Lung (tissue), 17 donors: ENCODE measurements at places on chromosomes 1 and 21.

- H3K27ac ChIP-seq = no peak overlapping the region
- peak; percentile 97 for DNase-seq
- no peaks in the 10 kb centered on the region for H3K36me3 ChIP-seq
- no peaks in the 10 kb centered on the region for H3K27me3 ChIP-seq
- H3K4me3 ChIP-seq = no peak overlapping the region
Measured at GRCh38 chr1:219120624-219121544, 52.8 kb upstream of the LYPLAL1 start.

- H3K4me1 ChIP-seq = no peaks in the 10 kb centered on the region
- H3K27me3 ChIP-seq = no peaks in the 10 kb centered on the region
- DNase-seq = peak; percentile 40
Measured at GRCh38 chr1:169466259-169467230, 19.2 kb downstream of the SLC19A2 start.

GRCh38 chr1:96538111-96538641 is 183.4 kb upstream of the PTBP2 start:
- no peaks in the 10 kb centered on the region for H3K4me1 ChIP-seq
- no peak overlapping the region for H3K4me3 ChIP-seq
- no peaks in the 10 kb centered on the region for H3K27me3 ChIP-seq
- peak; percentile 80 for DNase-seq
- H3K27ac ChIP-seq = peak overlapping the region; percentile 67

- no peak overlapping the region for H3K27ac ChIP-seq
- H3K4me3 ChIP-seq = no peak overlapping the region
- peak; percentile 53 for DNase-seq
- no peaks in the 10 kb centered on the region for H3K36me3 ChIP-seq
Measured at GRCh38 chr1:167659450-167659849, 29.4 kb downstream of the RCSD1 start.

DNA sequence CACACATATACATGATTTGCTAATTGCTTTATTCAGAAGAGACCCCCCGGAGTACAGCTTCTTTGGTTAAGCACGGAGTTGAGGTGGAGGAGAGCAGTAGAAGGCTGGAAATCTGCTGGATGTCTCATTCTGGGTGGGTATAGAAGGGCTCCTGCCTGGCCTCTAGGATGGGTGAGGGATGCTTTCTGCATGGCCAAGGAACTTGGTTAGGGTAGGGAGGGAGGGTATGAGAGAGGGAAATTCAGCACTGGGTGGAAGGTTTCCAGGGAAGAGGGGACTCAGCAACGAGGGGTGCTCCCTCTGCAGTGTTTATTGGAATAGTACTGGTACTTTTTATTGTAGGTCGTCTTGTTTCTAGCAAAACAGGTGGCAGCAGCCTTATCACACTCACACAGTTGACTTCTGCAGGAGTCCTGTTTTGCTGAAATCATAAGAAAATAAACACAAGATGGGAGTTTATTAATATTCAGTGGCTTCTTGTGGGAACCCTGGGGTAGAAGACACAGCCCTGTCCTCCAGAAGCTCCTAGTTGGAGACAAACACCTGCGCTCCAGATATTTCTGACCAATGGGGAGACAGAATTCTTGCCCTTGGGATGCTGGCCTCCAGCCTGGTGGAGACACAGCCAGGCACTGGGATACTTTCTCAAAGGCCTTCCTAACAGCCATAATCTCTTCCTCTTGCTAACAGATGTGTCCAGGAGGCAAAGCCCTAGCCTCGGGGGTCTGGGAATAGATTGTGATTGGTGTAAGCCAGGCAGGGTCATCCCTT is 3.8 kb downstream of the PLA2G2A start:
- H3K27ac ChIP-seq = no peak overlapping the region
- DNase-seq = no peak
- H3K4me3 ChIP-seq = no peak overlapping the region
- H3K4me1 ChIP-seq = peaks cover 10% of the 10 kb centered on the region
